ENCODE measurements at places on chromosomes 5 and 9. TPM values are rescaled to one million over a fixed set of nuclear protein-coding genes. Genes with fewer than 3 reads are reported as not detected.

Gene GRIN1
- 0.13 TPM for total RNA-seq

Gene OBP2B
- total RNA-seq = not detected

Gene INSL6
- total RNA-seq = not detected

Gene ANKRD18A
- total RNA-seq = 1.9 TPM

Gene PCDHGB5
- total RNA-seq = 15.8 TPM

Gene SLC25A2
- total RNA-seq = not detected

Gene FAM153A
- not detected for total RNA-seq

Gene CCDC192
- not detected for total RNA-seq

Gene PGM5
- total RNA-seq = not detected

Gene HTR4
- total RNA-seq = not detected

Gene CATSPER3
- 0.13 TPM for total RNA-seq

Gene GABRB2
- 0.13 TPM for total RNA-seq

Gene MEGF10
- total RNA-seq = 1.1 TPM

Gene PCDHB11
- total RNA-seq = 0.63 TPM

Gene PCDHB2
- 0.76 TPM for total RNA-seq

Gene PCDHB12
- 0.25 TPM for total RNA-seq

Gene IL5
- total RNA-seq = not detected

Gene LECT2
- not detected for total RNA-seq

Gene TEX48
- not detected for total RNA-seq

Gene ZBTB26
- total RNA-seq = 2.3 TPM

Gene TRAPPC13
- 9.3 TPM for total RNA-seq

Gene TAS2R1
- total RNA-seq = not detected

Gene PCDHB13
- total RNA-seq = 0.16 TPM

Gene PURA
- 4.4 TPM for total RNA-seq

Gene FABP6
- not detected for total RNA-seq

Gene SOHLH1
- total RNA-seq = not detected

Gene NXNL2
- total RNA-seq = 11.8 TPM

Gene OTULINL
- total RNA-seq = 1.8 TPM

Gene CFAP90
- 2.2 TPM for total RNA-seq

Gene ENTPD2
- total RNA-seq = not detected

Gene MLANA
- not detected for total RNA-seq

Gene GPR150
- total RNA-seq = under 0.01 TPM

Gene FAM219A
- total RNA-seq = 15.3 TPM

Gene ABCA1
- total RNA-seq = 38.0 TPM

Gene NOXA1
- 0.33 TPM for total RNA-seq

Gene CTXN3
- not detected for total RNA-seq

Gene SMC2
- 3.2 TPM for total RNA-seq

Gene AGXT2
- total RNA-seq = not detected

Gene GRIA1
- not detected for total RNA-seq

Gene EXOSC2
- 12.5 TPM for total RNA-seq

Gene ADCY2
- not detected for total RNA-seq

Gene CEP120
- total RNA-seq = 9.3 TPM

Gene CEL
- 0.16 TPM for total RNA-seq

Gene LCN1
- not detected for total RNA-seq

Gene LMX1B
- total RNA-seq = 0.63 TPM

Gene ANXA2R
- 7.4 TPM for total RNA-seq

Gene MAP1B
- total RNA-seq = 201 TPM

Gene PTGS1
- total RNA-seq = 0.16 TPM

Gene SPATA31A3
- total RNA-seq = not detected

Gene PTPN3
- total RNA-seq = 19.0 TPM

Gene SLC23A1
- total RNA-seq = 0.38 TPM

Gene FOXD4L3
- not detected for total RNA-seq

Gene SPOCK1
- total RNA-seq = 21.5 TPM

Gene FOXD4
- not detected for total RNA-seq

Gene MAMDC2
- 12.4 TPM for total RNA-seq

Data from mesangial cell (primary cell).